MV-4-11 (cell line): ENCODE measurements at places on chromosomes 5 and 9.

GRCh38 chr5:133968204-133968980 lies at the start of gene C5orf15:
TSS of gene C5orf15 (minus strand) at chr5:133968625. CDS start at chr5:133968584, 41 bp downstream.
- peak; percentile 98 for DNase-seq

GRCh38 chr5:103669615-103670014 lies 107.0 kb upstream of the NUDT12 start:
- no peak for DNase-seq

DNA sequence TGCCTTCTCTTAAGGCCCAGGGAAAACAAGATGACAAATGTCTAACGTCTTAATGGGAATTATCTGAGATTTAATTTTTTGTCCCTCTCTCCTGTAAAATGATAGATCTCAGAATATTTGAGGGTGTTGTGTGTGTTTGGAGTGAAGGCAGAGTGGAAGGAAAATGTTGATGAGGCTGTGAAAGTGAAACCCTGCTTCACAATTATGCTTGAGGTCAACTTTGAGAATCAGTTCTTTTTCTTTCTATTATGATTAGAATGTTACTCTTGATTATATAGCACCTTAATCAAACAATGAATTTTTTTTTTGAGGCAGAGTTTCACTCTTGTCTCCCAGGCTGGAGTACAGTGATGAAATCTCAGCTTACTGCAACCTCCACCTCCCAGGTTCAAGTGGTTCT lies 5.5 kb upstream of the LOX start:
- DNase-seq, result no peak

DNA sequence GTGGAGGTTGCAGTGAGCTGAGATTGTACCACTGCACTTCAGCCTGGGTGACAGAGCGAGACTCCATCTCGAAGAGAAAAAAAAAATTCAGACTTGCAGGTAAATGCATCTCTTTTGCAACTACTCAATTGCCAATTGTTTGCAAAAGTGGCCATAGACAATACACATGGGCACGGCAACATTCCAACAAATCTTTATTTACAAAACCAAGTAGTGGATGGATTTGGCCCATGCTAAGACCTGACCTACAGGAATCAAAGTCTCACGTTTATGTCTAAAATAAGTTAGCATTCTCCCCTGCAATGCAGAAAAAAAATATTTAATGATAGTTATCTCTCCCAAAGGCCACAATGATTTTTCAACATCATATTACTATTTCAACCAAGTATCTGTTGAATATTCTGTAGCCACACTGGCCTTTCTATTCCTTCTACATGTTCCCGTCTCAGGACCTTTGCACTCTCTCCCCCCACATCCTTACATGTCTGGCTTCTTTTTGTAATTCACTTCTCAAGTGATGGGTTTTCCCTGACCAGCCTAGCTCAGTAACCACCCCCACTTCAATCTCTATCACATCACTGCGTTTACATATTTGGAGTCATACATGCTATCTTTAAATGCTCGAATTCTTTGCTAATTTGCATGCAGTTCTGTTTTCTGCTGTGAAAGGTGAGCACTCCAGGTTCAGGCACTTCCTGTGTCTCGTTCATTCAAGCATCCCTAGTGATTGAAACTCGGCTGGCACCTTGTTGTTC lies 54.2 kb downstream of the FNBP1 start:
- DNase-seq, result no peak

GRCh38 chr9:102185371-102185770 lies 446.9 kb upstream of the GRIN3A start:
- DNase-seq, result no peak

GRCh38 chr9:92961627-92962302 lies 14.4 kb downstream of the FGD3 start:
- peak; percentile 21 for DNase-seq

GRCh38 chr5:178730940-178731265 lies 444 bp upstream of the ZNF354A start:
- no peak for DNase-seq

DNA sequence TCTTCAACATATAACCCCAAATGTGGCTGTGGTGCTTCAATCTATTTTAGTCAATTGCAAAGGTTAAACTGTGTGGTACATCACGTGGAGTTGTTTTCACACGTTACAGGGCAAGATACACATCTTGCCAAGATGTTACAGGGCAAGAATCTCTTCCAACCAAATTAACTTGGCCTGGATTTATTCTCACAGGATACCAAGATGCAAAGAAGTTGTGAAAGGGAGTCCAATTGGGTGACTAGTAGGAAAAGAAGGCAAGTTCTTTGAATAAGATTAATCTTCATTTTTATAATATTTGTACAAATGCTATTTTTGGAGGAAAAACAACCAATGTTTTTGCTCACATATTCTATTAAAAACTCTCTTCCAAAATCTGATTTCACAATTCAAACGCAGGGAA lies 4.8 kb upstream of the IFNA8 start:
- DNase-seq, result no peak

- no peak for DNase-seq
These were observed 284.1 kb downstream of the ELAVL2 start for GRCh38 chr9:23541976-23542375.

- DNase-seq, result no peak
These were observed 1.4 kb upstream of the HSDL2 start for GRCh38 chr9:112378328-112379176.

DNA sequence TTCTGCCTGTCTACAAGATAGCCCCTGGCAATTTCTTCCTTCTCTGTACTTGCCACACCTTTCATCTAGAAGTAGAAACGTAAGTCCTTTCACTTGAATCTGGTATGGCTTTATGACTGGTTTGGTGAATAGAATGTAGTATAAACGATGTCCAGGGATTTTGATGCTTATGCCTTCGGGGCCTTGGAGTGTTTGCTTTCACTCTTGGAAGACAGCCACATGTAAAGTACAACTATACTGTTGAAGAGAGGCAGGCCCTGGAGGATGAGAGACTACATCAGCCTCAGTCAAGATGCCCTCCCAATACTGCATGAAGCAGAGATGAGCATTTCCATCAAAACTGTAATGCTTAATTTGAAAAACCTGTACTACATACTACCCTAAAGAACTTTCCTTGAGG lies 553.8 kb upstream of the C9orf72 start:
- no peak for DNase-seq

DNA sequence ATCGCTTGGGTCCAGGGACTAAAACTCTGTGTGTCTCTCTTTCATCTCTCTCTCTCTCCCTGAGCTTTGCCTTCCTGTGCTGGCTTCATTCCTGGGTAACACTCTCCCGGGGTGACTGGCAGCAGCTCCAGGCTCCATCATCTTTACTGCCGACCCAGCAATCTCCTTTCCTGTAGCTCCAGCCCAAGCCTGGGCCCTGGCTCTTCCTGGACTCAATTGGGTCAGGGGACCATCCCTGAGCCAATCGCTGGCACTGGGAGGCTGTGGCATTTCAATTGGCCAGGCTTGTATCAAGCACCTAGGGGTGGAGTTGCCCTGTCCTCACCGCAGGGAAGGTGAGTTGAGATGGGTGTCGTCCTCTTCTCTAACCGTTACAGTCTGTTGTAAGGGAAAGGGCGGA lies 31.9 kb downstream of the FAM240B start:
- DNase-seq, result no peak

- peak; percentile 73 for DNase-seq
These were observed 7.7 kb downstream of the HNRNPK start for GRCh38 chr9:83972286-83972685.

- DNase-seq, result no peak
These were observed 79.0 kb downstream of the ADCY2 start for GRCh38 chr5:7474821-7475403.

- DNase-seq, result no peak
These were observed 81.4 kb downstream of the SEMA5A start for GRCh38 chr5:9464478-9464877.

GRCh38 chr5:54243483-54244080 lies 66.8 kb downstream of the ARL15 start:
- DNase-seq, result peak; percentile 21

DNA sequence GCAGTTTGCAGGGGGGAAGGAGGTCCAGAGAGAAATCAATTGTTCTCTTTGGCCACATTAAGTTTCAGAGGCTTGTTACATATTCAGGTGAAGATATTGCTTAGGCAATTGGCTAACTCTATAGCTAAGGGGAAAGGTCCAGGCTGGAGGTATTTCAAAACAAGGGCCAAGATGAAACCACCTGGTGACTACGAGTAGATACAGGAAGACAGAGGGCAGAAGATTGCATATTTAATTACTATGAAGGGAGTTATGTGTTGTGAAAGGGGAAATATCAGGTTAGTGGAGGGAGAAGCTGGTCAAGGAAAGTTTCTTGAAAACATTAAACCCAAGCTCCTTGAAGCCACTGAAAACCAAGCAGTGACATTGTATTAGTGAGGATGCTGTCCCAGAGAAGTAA lies 1.9 kb upstream of the RAD23B start:
- peak; percentile 8 for DNase-seq

DNA sequence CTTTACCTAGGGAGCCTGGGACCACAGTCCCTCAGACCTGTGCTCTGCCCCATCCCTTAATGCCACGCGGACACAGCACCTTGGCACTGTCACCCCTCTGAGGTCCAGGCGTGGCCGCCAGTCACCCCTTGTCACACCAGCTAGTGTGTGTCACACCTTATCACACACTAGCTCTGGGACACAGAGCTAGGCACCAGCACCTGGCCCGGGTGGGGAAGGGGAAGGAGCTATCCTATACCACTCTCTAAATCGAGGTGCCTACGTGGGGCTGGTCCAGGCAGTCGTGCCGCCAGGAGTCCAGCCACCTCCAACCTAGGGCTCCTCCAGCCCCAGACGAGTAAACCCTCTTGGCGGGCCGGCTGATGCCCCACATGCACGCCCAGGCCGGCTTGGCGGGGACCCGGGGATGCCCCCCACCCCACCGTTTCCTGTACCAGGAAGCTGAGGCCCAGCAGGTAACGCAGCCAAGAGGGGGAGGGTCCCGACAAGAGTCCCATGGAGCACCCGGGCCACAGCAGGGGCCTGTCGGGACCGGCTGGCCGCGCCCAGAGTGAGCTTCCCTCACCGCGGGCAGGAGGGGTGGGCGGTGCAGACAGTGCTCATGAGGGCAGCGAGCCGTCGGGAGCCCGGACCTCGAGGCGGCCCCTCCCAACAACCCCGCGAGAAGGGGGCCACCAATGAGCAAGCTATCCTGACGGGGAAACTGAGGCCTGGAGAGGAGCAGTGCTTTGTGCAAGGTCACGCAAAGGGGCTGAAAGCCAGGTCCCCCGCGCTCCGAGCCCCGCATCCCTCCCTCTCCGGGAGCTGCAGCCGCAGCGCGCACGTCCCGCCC lies 550 bp downstream of the CORO2A start:
- no peak for DNase-seq

DNA sequence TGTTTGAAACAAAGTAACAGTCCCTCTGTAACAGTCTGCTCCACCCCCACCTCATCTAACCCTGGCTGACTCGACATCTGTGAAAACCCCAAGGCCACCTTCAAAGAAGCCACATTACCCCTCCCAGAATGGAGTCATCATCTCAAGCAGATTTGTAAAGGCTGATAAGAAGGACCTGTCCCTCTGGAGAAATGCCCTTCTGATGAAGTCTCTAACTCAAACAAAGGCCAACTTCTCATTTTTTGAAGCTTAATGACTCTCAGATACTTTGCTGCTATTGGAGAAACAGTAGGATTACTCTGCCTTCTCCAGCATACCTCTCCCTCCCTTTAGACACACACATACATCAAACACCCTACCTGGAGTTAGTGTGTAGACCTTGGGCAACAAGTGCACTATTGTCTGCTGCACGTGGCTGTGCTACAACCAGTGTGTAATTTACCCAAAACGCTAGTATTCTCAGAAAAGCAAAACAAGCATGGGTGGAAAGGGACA lies 5.3 kb upstream of the SUSD1 start:
- peak; percentile 47 for DNase-seq

- no peak for DNase-seq
These were observed 23.4 kb downstream of the C9orf50 start for GRCh38 chr9:129597355-129598088.

DNA sequence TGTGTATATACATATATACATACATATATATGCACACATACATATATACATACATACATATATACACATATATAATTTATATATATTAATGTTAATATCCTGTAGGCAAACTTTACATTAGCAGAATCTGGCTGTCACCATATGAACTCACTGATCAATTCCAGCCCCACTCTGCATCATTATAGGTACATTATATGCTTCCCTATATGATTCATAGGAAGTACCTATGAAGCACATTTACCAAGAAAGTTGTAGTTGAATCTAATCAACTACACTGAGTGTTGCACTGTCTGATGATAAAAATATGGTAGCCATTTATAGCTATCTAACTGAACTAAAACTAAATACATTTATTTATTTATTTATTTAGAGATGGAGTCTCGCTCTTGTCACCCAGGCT lies 5.5 kb upstream of the SPATA6L start:
- no peak for DNase-seq

- DNase-seq, result no peak
These were observed 349.7 kb downstream of the ARRDC3 start for GRCh38 chr5:91033370-91033769.

DNA sequence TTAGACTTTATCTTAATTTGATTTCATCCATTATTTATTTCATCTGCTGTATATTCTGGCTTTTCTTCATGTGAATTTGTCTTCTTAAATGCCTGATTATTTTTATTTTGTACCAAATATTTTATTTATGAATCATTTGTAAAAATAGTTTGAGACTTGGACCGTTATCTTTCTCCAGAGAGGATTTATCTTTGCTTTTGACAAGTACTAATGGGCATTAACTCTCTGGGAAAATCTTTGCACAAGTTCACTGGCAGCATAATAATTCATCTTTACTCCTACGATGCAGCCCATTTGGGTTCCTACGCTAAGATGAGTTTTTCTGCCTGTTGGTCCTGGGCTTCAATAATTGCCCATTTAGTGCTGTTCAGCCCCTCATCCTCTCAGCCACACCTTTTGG lies 131.0 kb upstream of the RORB start:
- DNase-seq, result no peak

DNA sequence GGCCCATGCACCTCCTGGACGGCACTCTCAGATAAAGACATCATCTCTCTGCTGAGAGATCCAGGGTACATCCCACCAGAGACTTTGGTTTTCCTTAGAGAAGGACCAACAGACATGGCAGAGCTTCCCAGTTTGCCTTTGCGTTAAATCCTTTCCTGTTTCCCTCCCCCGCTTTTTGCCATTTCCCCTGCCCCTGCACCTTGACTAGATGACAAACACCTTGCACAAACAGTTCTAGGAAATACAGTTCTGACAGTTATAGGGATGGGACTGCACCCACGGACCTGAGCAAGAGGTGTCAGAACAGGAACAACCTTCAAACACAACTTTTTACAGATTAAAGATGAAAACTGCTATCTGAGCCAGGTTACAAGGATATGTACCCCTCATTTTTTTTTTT lies 288.9 kb downstream of the MSX2 start:
- DNase-seq, result no peak

DNA sequence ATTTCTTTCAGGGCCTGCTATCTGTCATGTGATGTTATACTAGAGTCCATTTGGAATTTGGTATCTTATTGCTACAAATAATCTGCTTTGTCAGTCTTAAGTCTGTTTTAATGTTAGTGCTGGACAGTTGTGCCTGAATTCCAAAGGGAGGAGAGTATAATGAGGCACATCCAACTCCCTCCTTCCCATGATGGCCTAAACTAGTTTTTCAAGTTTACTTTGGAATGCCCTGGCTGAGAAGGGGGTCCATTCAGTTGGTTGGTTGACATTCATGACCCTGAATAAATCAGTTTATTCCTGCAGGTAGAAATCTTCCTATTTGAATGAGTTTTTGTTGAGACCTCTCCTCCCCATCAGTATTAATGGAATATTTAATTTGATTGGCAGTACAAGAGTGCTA lies 9.4 kb upstream of the LRRTM2 start:
- DNase-seq, result no peak
